Caco-2 (cell line): ENCODE measurements at places on chromosomes 2 and 18.

GRCh38 chr18:44700652-44701051 is 20.0 kb downstream of the SETBP1 start:
- no peak for DNase-seq

- no peak for DNase-seq
Measured at GRCh38 chr2:193561054-193561453, 1366.3 kb upstream of the TMEFF2 start.

- DNase-seq, result no peak
Measured at GRCh38 chr2:84906108-84906899, 848 bp downstream of the TMSB10 start.

GRCh38 chr2:7612969-7613368 is 695.8 kb downstream of the RNF144A start:
- DNase-seq, result peak; percentile 6

DNA sequence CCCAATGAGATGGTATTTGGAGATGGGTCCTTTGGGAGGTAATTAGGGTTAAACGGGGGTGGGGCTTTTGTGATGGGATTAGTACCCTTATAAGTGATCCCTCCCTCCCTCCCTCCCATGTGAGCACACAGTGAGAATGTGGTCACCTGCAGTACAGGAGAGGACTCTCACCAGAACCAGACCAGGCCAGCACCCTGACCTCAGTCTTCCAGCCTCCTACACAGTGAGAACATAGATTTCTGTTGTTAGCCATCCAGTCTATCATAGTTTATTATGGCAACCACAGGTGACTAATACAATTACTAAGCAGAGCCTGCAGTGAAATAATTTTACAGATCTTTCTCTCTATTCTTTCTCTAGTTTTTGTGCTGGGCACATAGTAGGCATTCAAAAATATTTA is 137.7 kb upstream of the PKDCC start:
- DNase-seq, result no peak

- no peak for DNase-seq
Measured at GRCh38 chr2:234139755-234140154, 89.3 kb downstream of the SPP2 start.

DNA sequence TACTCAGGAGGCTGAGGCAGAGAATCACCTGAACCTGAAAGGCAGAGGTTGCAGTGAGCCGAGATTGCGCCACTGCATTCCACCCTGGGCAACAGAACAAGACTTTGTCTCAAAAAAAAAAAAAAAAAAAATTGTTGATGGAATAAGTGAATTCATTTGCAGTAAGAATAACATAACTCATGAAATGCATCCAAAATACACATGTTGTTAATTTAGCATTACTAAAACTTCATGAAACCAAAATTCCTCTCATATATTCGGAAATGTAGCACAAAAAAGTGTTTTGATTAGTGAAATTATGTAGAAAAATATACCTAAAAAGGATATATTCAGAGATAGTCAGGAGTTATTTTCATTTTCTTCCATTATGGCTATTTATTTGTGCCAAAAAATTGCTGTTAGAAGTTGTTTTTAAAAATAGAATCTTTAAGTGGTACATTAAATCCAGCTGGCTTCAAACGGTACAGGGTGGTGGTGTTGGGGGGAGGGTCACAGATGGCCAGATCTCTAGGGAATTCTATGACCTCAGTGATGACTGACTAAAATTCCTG is 78.2 kb upstream of the UGP2 start:
- peak; percentile 39 for DNase-seq
